Prostate gland (tissue), 2 donors: ENCODE measurements at places on chromosomes 1 and 21.

DNA sequence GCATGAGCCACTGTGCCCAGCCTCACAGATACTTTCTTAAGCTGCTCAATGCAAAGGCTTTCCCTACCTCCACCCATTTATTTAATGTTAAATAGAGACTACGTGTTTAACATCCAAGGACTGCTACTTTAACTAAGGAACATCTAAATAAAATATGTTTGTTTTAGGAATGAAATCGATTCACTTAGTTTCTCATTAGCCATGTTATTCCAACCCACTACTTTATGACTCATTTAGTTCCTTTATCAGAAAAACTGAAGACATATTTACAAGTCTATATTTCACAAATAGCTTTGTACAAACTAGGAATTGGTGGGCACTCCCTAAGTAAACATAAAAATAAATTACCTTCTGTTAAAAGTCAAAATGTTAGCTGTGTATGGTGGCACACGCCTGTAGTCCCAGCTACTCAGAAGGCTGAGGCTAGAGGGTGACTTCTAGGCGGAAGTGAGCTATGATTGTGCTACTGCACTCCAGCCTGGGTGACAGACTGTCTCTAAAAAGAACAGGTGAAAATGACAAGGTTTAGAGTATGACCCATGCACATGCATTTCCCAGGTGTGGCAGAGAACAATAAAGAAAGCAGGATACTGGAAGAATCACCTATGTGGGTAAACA lies 39.9 kb upstream of the AK4 start:
- DNase-seq, result no peak

DNA sequence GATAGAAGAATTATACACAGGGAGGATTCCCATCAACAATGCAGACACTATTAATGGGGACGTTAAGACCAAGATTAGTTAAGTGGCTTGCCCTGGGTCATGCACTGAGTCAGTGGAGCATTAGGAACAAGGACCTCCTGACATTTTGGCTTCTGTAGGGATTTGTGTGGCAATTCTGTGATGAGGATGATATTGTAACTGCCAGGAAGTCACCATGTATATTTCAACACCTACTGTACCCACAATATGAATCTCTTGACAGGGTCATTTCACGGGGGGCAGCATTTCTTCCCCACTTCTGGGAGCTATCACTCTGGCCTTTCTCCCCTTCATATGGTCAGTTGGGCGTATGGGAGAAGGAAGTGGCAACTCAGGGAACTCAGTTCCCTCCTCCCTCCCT lies 134.9 kb downstream of the RUNX1 start:
- DNase-seq, result no peak

DNA sequence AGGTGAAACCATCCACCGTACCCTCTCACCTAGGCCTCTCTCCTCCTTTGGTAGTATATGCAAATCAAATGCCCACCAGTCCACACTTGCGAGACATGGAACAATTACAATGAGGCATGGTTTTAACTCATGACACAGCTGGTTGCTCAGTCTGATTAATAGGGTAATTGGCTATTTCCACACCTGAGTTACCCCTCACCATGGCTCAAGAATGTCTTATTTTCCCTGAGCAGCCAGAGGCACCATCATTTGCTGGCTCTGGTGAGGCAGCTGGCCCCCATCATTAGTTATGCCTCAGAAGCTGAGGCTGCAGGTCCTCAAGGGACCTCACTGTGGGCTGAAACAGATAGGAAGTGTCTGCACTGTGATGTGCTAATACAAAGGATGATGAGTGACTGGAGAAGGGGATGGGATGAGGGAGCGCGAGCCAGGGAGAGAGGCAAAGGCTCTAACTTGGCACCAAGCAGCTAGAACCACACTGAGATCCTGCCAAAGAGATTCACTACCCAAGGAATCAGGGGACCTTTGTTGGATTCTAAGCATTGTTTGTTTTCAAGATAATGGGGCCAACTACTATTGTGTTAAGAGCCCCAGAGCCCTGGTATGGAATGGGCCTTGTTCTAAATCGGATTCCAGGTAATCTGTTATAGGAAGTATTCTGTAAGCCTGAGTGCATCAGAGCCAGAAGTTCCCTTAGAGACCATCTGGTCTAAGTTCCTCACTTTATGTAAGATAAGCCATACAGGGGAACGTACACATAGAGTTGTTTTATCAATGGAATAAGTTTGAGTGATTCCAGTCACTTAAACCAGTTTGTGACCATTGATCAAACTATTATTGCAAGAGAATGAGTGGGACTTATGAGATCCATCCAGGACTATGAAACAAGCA lies 80.0 kb upstream of the CNTN2 start:
- DNase-seq, result no peak

DNA sequence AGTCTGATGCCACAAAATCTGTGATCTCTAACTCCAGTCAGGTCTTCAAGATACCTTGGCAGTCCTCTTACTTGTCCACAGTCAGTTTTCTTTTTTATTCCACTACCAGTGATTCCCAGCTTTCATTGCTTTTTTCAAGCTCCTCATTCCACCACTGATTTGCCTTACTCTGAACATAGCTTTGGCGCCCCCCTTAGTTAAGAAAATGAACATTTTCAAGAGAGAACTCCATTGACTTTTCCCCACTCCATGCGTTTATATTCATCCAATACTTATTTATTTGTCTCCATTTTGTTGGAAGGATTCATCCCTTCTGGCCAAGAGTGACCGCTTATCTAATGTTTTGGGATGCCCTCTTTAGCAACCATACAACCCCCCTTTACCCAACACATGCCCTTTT lies 33.9 kb upstream of the IPO9 start:
- no peak for DNase-seq
